ENCODE measurements at places on chromosomes 5 and 9.

DNA sequence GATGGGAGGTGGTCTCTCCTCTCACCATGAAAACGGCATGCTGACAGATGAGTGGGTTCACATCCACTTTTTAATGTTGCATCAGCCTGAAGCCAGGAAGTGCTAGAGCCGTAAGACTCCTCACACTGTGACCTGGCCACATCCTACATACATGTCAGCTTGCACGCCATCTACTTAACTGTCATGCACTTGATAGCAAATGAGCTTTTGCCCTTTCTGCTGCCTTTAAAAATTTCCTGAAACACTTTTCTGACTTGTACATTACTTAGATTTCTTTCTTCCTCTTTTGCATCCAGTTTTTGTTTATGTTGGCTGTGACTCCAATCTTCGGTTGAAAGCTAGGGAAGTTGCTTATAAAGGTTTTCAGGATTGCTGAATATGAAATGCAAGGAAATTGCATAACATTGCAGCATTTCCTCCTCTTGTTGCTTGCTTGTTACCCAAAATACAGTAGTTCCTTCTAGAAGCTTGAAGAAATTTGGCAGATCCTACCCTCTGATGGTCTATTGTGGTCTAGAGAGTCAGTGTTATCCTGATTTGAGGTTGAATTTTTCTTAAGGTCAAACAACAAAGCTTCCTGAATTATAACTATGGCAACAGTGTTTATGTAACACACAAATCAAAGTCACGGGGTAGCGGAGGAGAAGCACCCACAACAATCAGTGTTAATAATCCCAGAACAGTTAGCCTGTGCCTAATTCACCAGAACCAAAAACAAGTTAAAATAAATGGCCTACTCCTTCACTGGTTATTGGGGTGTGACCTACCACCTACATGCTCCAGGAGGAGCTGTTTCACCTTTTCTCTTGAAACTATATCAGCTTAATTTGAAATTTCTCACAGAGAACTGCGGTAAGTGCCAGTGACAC lies 232.5 kb downstream of the ARHGAP26 start:
- DNase-seq, result peak; percentile 98

GRCh38 chr5:62714296-62714695 lies 135.7 kb downstream of the LRRC70 start:
- no peak for DNase-seq

DNA sequence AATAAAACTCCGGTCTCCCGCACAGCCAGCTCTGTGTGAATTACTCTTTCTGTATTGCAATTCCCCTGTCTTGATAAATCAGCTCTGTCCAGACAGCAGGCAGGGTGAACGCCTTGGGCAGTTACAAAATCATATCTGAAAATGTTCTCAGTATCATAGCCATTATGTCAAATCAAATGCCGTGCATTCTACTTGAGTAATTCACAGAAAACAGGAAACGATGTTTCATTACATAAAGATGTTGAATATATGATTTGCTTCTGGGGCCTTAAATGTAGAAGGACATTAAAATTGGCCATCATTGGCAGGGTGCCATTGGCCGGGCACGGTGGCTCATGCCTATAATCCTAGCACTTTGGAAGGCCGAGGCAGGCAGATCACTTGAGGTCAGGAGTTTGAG lies 8.5 kb downstream of the POLR3G start:
- DNase-seq, result peak; percentile 51

- DNase-seq, result peak; percentile 85
These were observed 153.5 kb downstream of the CDC42SE2 start for GRCh38 chr5:131417240-131417869.

GRCh38 chr9:130581766-130582165 lies 2.4 kb downstream of the FUBP3 start:
- DNase-seq, result no peak

- no peak for DNase-seq
These were observed 235.7 kb downstream of the FBXL17 start for GRCh38 chr5:108146222-108146621.

DNA sequence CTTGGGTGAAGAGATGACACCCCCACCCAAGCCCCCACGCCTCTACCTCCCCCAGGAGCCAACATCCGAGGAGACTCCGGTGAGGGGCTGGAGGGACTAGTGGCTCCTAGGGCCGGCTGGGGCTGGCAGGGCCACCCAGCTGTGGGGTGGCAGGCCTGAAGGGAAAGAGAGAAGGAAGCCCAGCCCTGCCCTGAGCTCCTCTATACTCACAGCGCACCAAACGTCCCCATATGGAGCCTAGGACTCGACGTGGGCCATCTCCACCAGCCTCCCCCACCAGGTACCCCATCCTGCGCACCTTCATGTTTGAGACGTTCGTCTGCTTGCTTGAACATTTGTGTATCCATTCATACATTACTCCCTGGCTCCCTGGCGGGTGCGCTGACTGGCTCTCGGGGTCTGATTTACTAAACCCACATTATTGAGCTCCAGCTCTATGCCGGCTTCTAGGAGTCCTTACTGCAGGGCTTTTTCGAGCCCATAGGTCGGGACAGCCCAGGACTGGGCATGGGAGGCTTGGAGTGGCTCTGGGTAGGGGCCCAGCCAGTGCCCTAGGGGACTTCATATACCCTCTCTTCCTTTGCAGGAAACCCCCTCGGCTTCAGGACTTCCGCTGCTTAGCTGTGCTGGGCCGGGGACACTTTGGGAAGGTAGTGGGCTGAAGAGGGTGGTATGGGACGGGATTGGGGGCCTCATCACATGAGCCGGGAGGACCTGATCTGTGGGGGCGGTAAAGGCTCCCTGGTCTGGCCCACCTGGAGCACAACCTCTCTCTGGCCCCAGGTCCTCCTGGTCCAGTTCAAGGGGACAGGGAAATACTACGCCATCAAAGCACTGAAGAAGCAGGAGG lies 9.1 kb downstream of the ZDHHC12 start:
- no peak for DNase-seq

DNA sequence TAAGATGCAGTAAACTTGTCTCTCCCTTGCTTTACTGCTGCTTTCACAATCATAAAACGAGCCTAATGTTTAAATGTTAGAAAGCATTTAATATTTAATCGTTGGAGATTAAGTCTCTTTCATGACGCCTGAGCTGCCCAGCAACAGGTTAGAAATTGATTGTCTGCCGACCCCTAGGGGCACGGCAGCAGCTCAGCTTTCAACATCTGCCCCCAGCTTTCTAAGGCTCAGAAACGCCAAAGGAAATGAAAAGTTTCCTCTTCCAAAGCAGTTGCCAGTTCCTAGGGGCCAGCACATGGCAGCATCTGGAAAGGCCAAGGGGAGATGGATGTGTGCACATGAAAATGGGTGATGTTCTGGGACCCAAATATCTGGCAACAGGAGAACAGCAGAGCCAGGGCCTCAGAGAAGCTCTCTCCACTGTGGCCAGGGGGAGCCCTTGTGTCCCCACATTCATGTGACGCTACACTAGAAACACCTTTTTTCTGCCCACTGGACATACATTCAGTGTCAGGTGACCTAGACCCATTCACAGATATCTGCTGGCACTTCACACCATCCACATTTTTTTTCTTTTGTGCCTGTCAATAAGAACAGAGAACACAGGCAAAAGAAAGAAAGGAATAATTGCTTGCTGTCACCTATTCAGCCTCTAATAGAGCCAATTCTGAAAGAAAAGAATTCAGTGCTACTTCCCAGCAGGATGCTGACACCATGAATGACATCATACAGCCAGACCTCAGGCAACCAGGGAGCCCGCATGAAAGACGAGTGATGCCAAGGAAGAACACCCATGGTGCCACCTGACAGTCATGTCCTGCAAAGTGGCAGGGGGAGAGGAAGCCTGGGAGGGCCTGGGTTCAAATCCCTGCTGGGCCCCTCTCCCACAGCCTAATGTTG lies 205.0 kb upstream of the TAS2R1 start:
- no peak for DNase-seq

DNA sequence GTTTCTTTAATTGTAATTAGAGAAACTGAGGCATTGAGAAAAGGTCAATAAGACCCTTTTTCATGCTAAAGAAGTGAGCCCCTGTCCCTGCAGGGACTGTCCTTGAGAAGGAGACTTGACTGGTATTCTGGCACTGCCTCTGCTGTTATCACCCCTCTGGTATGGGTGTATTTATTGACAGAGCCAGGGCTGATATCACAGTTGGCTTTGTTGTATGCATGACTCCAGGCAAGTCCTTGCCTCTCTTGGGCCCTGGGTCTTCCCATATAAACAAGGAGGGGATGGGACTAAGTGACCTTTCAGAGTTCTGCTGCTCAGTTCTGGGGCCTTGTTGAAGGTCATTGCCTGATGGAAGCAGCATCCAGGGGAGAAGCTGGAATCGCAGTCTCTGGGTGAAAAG lies 71.8 kb upstream of the PPARGC1B start:
- DNase-seq, result no peak

DNA sequence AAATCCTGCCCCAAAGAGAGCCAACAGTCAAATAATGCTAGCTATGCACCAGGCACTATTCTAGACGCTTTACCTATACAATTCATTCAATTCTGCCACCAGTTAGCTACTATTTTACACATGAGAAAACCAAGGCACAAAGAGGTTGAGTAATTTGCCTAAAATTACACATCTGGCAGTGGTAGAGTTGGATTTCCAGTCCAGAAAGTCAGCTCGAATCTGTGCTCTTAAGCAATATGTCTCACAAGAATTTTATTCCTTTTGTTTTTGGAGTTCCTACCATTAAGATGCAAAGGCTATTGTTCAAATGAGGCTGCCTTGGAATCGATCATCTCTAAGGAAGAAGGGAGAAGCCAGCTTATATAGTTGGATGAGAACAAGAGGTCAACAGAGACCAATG lies 256.9 kb upstream of the RASA1 start:
- DNase-seq, result peak; percentile 19

GRCh38 chr5:95810305-95811125 lies 12.0 kb downstream of the GLRX start:
- no peak for DNase-seq

GRCh38 chr5:143440448-143441115 lies 37.1 kb upstream of the NR3C1 start:
- no peak for DNase-seq

DNA sequence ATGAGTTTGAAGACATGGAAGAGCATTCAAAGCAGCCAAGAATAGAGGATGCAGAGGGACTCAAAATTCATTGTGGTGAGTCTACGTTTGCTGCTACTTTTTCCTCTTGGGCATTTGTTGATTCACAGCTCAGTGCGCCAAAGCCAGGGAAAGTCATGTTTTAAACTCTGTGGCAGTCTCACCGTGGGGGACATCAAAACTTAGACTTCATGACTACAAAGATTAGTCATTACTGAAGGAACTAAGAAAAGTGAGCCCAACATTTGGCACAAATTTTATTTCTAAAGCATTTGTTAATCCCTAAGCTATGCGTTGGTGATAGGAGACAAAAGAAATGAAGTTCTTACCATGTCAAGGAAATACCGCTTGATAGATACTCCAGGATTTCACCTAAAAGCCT lies 73.7 kb upstream of the MTAP start:
- peak; percentile 92 for DNase-seq

- no peak for DNase-seq
These were observed 776.6 kb upstream of the CDH9 start for GRCh38 chr5:27814983-27815382.

DNA sequence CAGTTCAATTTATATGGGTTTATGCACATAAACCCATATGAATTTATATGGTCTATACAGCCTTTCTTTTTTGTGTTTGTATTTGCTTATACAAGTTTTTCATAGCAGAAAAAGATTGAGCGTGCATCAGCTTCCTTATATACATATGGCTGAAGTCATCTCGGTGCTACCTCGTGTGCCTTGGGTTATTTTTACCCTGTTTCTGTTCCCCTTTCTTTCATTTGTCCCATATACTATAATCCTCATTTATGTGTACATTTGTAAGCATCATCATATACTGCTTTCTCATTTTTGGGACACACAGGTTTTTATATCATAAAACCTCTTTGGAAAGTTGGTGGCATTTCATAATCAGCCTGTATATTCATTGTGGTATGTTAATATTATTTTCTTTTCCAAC lies 107.8 kb upstream of the ADAMTSL1 start:
- no peak for DNase-seq

GRCh38 chr9:3795556-3795955 lies 269.8 kb upstream of the RFX3 start:
- DNase-seq, result no peak

DNA sequence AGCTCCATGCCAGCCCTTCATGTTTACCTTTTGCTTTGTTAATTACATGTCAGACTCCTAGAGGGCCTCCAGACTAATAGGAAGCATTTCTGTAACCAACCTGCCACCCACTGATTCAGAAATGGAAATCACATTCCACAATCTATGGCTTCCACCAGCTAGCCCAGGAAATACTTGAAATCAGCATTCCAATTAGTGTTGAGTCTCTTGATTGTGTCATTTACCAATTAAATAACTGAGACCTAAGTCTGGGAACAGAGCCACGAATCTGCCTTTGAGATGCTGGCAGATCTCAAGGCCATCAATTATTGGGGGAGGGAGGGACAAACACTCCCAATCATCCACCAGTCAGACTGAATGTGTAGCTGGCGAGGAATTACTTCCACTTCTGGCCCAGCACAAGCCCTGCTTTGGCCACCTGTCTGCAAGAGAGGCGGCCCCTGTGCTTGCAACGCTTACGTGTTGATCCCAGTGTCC lies 27.4 kb upstream of the SAP30L start:
- no peak for DNase-seq

- DNase-seq, result no peak
These were observed 54.8 kb upstream of the PAM start for GRCh38 chr5:102700120-102700831.

DNA sequence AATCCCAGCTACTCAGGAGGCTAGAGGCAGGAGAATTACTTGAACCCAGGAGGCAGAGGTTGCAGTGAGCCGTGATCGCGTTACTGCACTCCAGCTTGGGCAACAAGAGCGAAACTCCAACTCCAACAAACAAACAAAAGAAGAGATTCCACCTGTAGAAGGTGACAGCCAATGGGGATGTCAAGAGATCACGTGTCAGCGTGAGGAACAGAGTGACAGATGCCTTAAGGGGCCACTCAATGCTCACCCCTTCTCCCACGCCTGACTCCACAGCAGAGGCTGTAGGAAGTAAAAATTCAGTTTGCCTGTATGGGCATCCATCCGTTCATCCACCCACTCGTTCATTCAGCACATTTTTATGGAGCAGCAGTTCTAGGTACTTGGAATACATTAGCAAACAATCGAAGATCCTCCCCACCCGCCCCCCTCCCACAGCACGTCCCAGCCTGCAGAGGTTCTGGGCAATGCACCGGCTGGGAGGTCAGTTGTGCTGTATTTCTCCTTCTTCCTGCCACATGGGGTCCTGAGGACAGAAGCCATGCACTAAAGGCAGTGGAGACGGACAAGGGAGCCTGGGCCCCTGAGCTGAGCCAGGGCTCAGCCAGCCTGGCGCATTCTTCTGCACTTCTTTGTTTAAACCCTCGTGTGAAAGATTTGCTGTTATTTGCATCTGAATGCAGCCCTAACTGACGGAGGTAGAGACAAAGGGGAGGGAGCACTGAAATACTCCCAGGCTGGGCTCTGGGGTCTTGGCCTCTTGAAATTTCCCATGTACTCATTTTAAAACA lies 11.3 kb upstream of the RNF130 start:
- no peak for DNase-seq

DNA sequence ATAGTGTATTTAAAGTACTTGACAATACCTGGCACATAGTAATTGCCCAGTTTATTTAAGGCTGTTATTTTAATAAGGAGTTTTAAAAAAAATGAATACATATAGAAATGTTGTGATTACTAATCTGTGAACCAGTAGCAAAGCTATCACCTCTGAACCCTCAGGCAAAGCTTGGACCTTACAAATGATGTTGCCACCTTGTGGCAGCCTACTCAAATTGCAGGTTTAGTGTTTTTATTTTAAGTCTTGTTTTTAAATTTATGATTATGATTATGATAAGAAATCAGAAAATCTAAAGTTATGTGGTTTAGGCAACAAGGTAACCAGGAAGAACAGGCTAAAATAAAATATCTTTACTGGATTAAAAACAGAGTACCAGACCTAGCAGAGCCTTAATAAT lies 35.8 kb downstream of the PPARGC1B start:
- DNase-seq, result no peak

- DNase-seq, result no peak
These were observed 2.4 kb downstream of the SLC36A1 start for GRCh38 chr5:151449839-151450238.

Data from cardiac fibroblast (primary cell).